ENCODE measurements at places on chromosomes 12 and 14.
A peak's percentile ranks its signal among the peaks of the same experiment; 100 is the strongest.

DNA sequence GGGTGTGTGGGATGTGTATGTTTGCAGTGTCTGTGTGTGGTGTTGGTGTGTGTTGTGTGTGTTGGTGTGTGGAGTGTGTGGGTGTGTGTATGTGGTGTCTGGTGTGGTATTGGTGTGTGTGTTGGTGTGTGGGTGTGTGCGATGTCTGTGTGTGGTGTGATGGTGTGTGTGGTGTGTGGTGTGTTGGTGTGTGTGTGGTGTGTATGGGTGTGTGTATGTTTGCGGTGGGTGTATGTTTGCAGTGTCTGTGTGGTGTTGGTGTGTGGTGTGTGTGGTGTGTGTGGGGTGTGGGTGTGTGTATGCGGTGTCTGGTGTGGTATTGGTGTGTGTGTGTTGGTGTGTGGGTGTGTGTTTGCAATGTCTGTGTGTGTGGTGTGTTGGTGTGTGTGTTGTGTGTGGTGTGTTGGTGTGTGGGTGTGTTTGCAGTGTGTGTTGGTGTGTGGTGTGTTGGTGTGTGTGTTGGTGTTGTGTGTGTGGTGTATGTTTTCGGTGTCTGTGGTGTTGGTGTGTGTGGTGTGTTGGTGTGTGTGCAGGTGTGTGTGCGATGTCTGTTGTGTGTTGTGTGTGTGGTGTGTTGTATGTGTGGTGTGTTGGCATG is 15.7 kb downstream of the MLXIP start:
- DNase-seq = no peak

- DNase-seq = no peak
Measured at GRCh38 chr12:42444192-42444943, 118.4 kb downstream of the PPHLN1 start.

DNA sequence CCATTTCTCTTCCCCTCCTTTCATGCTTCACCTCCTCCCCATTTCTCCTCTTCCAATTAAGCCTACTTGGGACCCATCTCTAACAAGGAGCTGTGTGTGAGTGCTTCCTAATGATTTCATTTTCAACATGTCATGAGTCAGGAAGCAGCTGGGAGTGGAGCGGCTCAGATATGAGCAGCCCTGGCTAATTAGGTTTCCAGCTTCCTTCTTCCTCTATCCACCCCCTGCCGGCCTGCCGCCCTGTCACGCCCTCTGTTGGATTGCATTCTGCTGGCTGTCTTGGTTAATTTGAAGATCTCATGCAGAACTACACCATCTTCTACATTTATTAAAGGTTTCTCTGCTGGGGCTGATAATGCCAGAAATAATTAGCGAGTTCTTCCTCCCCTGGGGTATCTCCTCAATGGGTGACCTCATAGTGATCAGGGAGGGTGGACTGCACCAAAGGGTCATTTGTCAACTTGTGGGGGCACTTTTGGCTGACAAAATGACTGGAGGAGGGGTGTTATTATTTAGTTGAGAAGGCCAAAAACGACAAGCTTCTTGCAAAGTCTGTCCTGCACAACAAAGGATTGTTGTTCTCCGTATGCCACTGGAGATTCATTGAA is 300.9 kb upstream of the SRRM4 start:
- no peak for DNase-seq

DNA sequence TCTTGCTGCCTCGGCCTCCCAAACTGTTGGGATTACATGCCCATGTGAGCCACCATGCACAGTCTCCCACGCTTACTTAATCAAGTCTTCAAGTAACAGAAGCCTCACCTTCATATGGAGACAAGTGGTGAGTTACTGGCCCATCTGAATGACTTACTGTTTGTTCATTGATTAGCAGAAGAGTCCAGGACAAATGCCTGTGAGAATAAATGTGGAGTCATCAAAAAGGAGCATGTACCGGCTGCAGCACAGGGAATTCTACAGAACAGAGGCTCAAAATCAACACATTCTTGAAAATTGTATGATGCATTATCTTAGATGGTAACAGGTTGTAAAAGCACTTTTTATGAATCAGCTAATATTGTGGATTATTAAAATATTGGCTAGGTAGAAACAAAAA is 72.5 kb upstream of the FERMT2 start:
- DNase-seq = no peak

DNA sequence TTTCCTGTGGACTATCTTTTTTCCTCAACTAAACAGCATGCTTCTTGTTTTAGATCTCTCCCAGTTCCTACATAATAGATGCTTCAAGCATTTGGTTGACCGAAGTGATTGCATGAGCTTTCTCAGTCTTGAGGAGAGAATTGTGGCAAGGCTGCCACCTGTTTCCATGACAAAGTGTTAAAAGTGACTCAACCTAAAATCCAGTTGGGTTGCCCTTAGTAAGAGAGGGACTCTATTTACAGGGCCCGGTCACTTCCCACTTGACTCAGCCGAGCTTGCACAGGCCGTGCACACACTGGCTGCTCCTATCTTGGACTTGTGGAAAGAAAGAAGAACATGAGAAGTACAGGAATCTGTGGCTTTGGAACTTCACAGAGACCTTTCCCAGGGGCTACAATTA is 2.1 kb upstream of the B4GALNT3 start:
- DNase-seq = no peak

DNA sequence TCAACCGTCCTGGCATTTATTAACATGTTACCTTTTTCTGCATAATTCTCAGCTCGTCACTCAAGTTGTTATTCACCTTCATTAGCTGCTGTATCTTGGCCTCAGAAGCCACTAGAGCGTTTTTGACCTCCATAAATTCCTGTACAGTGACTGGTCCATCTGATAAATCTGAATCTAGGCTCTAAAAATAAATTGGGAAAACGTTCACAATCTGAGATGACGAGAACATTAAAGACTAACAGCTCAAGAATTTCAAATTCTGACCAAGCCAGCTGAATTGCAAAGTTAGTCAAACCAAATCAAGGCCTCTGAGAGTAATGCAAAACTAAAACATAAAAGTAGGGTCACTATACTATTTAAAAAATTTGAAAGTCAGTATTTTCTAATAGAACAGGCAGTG is 45.0 kb downstream of the GIT2 start:
- no peak for DNase-seq

- no peak for DNase-seq
Measured at GRCh38 chr14:106166650-106167204, 640.3 kb downstream of the TMEM121 start.

- DNase-seq = no peak
Measured at GRCh38 chr14:72906316-72906715, 12.4 kb upstream of the DPF3 start.

DNA sequence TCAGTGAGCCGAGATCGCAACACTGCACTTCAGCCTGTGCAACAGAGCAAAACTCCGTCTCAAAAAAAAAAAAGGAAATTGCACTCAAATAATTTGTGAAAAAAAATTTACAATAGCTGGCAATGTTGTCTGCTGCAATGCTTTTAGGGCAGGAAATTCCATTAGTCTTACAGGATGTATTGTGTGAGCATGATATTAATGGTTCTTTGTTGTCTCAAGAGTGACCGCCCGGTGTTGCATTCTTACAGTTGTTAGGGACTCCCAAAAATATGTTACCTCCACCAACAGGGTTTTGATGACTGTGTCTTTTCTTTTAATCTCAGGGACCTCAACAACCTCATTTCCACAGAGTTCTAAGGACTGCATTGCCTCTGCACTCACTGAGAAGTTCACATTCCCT is 44.8 kb downstream of the PZP start:
- no peak for DNase-seq

GRCh38 chr12:65960820-65961189 is 136.5 kb downstream of the HMGA2 start:
- no peak for DNase-seq

DNA sequence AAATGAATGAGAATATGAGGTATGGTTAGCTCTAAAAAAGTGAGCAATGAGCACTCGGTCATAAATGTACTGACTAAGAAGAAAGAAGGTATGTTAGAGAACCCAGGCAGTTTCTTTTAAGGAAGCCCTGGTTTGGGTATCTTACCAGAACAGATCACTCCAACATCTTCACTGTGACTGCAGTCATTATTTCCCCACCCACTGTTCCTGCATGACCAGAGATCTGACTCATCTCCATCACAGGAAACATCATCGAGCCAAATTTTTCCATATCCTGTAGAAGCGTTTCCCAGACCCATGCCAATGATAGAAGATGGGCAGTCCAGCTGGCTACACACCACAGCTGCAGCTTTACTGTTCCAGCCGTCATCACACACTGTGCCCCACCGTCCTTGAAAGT is 48.0 kb downstream of the CD163L1 start:
- DNase-seq = no peak

DNA sequence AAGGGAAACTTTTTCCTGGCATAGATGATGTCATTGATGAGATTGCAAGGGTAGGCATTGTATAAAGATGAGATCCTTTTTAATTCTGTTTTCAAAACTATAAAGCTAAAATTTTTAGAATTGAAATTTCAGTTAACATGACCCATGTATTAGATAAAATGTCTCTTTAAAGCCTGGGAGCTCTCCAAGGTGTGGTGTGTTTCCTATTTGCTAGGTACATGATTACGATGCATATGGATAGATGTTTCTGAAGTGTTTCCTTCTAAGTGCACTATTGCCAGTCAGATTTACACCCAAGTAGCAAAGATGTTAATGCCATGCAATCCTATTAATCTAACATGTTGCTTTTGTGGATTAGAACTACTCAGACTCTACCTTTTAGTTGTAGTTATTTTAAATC is 834.7 kb downstream of the DIO2 start:
- DNase-seq = no peak

- DNase-seq = no peak
Measured at GRCh38 chr12:76698316-76698715, 65.6 kb upstream of the ZDHHC17 start.

DNA sequence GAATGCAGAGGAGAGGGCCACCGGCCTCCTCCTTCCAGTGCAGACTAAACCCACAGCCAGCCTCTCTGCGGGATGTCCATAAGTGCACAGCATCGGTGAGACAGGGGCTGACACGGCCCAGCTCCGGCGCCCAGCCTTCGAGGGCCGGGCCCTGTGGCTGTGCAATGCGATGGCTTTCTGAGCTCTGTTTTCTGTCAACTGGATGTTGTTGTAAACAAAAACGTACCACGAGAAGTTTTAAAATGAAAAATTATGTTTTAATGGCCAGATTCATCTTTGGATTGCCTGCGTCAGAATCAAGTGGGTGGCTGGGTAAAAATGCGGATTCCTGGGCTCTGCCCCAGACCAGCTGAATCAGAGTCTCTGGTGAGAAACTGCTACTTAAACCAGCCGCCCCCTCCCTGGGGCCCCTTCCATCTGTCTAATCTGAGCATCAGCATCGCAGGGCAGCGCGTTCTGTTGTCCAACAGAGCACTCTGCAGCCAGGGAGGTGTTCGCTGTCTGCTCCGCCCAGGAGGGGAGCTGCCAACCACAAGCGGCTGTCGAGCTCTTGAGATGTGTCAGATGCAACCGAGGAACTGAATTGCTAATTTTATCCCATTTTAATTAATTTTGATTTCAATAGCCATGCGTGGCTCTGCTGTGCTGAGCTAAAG is 133.4 kb downstream of the RFLNA start:
- no peak for DNase-seq

GRCh38 chr12:13566292-13566691 is 369.8 kb downstream of the EMP1 start:
- no peak for DNase-seq

GRCh38 chr12:28209782-28210181 is 19.5 kb downstream of the CCDC91 start:
- DNase-seq = no peak

GRCh38 chr12:98594050-98594835 is 757 bp downstream of the SLC25A3 start:
- peak; percentile 31 for DNase-seq

- DNase-seq = no peak
Measured at GRCh38 chr12:132227118-132227517, 82.9 kb downstream of the NOC4L start.

DNA sequence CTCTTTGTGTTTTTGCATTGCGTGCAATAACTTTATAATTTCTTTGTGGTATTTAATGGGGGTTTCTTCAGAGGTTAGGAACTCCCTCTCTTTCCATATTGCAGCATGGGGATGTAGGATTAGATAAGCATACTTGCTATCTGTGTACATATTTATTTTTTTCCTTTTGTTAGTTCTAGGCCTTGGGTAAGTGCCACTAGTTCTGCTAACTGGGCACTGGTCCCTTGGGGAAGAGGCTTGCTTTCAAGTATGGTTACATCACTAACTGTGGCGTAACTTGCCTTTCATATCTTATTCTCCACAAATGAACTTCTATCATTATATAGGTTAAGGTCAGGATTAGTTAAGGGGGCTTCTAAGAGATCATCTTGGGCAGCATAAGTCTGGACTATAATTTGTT is 31.5 kb upstream of the SLCO1B3 start:
- DNase-seq = no peak

GRCh38 chr12:117874842-117875434 is 93.9 kb downstream of the KSR2 start:
- DNase-seq = peak; percentile 4

GRCh38 chr12:53543539-53543938 is 36.3 kb upstream of the NPFF start:
- peak; percentile 9 for DNase-seq

- DNase-seq = no peak
Measured at GRCh38 chr14:35829449-35829848, 3.3 kb downstream of the BRMS1L start.

- no peak for DNase-seq
Measured at GRCh38 chr12:102848832-102849231, 68.2 kb downstream of the PAH start.

GRCh38 chr12:112916270-112916669 is 9.5 kb downstream of the OAS1 start:
- no peak for DNase-seq

GRCh38 chr12:77578466-77579220 is 252.1 kb upstream of the NAV3 start:
- no peak for DNase-seq

- no peak for DNase-seq
Measured at GRCh38 chr12:121767525-121768016, 25.9 kb downstream of the RHOF start.

GRCh38 chr14:23513005-23513817 is 38.4 kb downstream of the ZFHX2 start:
- no peak for DNase-seq

DNA sequence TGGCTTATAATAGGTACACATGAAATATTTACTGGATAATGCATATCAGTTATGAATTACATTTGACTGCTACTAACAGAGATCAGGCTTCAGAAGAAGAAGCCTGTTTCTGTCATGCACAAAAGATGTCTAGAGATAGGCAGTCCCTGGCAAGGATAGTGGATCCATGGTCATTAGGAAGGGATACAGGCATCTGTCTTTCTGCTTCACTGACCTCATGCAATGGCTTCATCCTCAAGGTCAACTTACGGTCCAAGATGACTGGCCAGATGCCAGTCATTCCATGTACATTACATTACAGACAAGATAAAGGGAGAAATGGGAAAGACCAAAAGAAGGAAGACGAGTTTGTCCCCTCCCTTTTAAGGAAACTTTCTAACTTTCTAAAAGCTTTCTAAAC is 94.0 kb downstream of the NUAK1 start:
- no peak for DNase-seq

- peak; percentile 7 for DNase-seq
Measured at GRCh38 chr14:54776361-54777001, 126.1 kb downstream of the GCH1 start.

All from activated naive CD4-positive, alpha-beta T cell (primary cell).